ENCODE measurements at places on chromosomes 7 and 10. TPM values are rescaled to one million over a fixed set of nuclear protein-coding genes. Genes with fewer than 3 reads are reported as not detected.

The HECW1 gene
- not detected for total RNA-seq

DNA sequence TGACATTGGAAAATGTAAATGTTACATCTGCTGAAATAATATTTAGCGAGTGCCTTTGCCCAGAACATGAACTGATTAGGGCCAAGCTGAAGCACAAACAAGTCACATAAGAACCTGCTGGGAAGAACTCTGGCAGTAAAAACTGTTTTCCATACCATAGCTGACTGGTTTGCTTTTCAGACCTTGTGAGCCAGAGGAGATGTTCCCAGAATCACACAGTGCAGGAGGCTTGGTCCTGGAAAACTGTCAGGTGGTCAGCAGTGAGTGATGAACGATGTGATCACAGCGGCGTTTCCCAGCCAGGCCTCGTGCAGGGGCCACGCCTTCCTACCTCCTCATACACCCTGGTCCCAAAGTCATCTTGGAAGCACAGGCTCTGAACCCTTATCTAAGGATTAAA is 164.2 kb upstream of the EEPD1 start:
- DNase-seq: no peak

GRCh38 chr7:5670183-5670935 is 111.1 kb downstream of the RNF216 start:
- DNase-seq: no peak

DNA sequence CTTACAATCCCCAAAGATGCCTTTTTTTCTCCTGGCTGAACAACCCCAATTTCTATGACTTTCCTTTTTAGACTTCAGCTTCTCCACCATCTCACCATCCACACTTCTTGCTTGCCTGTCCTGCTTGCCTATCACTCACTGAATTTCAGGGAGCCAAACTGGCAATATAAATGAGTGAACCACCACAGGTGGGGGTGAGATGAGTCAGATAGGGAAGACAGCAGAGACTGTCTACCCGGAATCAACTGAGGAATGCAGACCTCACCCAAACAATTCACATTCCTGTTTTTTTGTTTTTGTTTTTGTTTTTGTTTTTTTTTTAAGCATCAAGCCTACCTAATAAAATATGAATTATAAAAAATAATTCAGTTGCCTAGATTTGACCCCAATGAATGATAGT is 273.8 kb downstream of the NRG3 start:
- no peak for DNase-seq

GRCh38 chr7:30910411-30911073 is 1.1 kb upstream of the AQP1 start:
- peak; percentile 63 for DNase-seq

The TNS3 gene
- 44.8 TPM for total RNA-seq
